Forelimb muscle (tissue), 1 donor: ENCODE measurements at places on chromosomes 11 and 22. TPM values are rescaled to one million over a fixed set of nuclear protein-coding genes. Genes with fewer than 3 reads are reported as not detected.

The APOA5 gene
- not detected for polyA plus RNA-seq

The APOBEC3C gene
- 3.4 TPM for polyA plus RNA-seq

The MS4A6E gene
- polyA plus RNA-seq, result not detected

The GRM5 gene
- not detected for polyA plus RNA-seq

The TTC38 gene
- polyA plus RNA-seq, result 18.2 TPM

The KRTAP5-9 gene
- not detected for polyA plus RNA-seq

The CABP4 gene
- 1.1 TPM for polyA plus RNA-seq

The OR51B5 gene
- 0.15 TPM for polyA plus RNA-seq

The LMNTD2 gene
- 0.52 TPM for polyA plus RNA-seq

The LMO2 gene
- 13.6 TPM for polyA plus RNA-seq

The TRPM5 gene
- 0.04 TPM for polyA plus RNA-seq

DNA sequence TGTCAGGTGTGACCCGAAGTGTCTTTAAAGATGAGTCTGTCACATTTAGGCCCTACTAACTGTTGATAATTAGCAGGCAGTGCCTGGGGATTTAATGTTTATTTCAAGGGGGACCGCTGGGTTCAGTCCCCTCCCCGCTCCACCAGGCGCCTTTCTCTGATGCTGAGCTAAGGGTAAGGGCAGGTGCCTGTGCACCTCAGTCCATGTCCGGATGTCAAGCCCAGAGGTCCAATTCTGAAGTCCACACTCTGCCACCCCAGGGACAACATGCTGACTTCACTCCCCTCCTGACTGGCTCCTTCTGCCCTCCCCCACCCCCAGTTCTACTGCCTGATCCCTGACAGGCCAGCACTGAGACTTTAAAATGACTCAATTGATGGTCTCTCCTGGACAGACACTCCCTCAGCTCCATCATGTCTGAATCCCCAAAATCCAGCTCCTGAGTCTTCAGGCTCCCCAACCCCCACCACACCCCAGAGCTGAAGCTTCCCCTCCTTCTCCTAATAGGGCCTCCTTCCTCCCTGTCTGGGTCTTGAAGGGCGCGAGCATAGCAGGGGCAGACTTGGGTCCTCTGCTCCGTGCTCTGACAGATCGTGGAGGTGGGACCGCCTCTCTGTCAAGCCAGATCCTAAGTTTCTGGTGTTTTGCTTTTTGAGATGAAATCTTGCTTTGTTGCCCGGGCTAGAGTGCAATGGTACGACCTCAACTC lies 49.8 kb upstream of the ANO1 start:
- no peak for DNase-seq

GRCh38 chr11:10017911-10018310 lies 276.1 kb downstream of the SBF2 start:
- DNase-seq, result no peak

DNA sequence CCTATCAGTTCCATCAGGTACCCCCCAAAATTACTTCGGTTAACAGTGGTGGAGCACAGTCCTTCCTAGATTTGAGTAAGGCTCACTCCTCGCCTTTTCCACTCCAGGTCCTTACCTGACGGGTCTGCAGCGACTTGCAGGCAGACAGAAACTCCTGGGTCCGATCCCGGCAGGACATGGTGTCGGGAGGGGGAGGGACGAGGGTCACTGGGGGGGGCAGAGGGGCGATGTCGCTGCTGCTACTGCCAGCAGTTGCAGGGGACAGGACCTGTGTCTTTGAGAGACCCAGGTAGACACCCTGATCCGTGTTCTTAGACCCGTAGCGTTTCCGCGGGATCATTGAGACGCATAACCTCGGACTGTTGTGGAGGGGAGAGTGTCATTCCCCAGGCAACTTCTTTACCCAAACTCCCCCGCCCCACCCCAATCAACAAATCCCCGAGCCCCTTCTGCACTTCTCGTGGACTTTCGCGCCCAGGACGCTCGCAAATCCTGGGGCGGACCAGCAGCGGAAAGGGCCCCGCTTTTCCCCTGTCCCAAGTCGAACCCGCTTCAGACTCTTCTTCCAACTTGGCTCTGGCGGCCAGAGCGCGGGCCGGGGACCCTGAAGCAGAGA lies 839 bp downstream of the STX5 start:
- DNase-seq, result no peak

DNA sequence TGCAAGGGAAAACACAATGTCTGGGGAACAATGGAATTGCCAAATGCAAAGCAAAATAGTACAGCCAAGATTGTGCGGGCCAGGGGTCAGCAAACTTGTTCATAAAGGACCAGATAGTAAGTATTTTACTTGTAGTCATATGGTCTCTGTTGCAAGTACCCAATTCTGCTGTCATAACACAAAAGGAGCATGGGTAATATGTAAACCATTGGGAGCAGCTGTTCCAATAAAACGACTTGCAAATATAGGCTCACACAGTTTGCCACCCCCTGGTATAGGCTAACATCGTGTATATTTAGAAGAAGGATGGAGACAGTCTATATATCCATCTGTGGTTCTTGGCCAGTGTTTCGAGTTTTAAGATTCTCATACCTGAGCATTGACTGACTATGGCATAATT lies 15.6 kb downstream of the SDHAF2 start:
- DNase-seq, result no peak

DNA sequence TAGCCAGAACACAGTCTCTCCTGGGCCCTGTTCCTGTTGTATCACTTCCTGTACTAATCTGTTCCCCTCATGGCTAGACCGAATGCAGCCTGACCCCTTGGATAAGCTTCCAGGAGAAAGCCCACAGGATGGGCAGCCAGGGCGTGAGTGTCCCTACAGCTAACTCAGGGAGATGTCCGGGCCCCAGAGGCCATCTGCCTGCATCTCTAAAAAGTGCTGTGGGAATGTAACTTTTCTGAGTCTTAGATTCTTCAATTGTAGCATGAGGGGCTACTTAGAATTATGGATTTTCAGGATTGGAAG lies 7.7 kb upstream of the MALAT1 start:
- DNase-seq, result no peak

- DNase-seq, result no peak
Observed at GRCh38 chr11:110032957-110033570, 60.1 kb upstream of the ZC3H12C start.

GRCh38 chr22:20423906-20424551 lies 13.6 kb downstream of the SCARF2 start:
- DNase-seq, result no peak

- DNase-seq, result no peak
Observed at GRCh38 chr11:44979543-44980399, 29.1 kb upstream of the TP53I11 start.

GRCh38 chr11:74570266-74571061 lies 21.9 kb upstream of the POLD3 start:
- no peak for DNase-seq

- no peak for DNase-seq
Observed at GRCh38 chr22:43293655-43294392, 49.3 kb downstream of the SCUBE1 start.

DNA sequence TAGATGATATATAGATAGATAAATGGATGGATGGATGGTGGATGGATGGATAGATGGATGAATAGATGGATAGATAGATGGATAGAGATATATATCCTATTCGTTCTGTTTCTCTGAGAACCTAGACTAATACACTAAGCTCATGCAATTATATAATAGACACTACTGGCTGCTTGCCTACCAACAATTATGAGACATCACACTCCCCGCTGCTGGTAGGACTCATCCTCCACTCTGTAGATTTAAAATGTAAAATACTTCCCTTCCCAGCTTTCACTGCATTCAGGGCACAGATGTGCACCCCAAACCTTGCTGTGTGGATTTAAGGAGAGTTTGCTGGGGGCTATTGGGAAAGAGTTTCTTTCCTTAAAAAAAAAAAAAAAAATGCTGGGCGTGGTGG lies 28.3 kb upstream of the RCN1 start:
- no peak for DNase-seq

DNA sequence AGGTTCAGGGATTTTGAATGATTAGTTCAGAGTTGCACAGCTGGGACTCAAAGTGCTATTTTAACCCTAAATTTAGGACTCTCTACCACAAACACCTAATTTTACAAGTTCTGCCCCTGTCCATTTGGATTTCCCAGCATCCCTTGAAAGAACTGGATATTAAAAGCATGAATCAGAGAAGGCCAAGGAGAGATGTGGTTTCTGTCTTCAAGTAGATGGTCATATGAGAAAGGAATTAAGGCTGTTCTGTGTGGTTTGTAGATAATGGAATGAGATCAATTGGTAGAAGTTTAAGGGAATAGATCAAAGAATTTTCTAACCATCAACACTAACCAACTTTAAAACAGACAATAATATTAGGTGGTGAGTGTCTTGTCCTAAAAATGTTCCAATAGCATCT lies 106.4 kb upstream of the TENM4 start:
- no peak for DNase-seq

DNA sequence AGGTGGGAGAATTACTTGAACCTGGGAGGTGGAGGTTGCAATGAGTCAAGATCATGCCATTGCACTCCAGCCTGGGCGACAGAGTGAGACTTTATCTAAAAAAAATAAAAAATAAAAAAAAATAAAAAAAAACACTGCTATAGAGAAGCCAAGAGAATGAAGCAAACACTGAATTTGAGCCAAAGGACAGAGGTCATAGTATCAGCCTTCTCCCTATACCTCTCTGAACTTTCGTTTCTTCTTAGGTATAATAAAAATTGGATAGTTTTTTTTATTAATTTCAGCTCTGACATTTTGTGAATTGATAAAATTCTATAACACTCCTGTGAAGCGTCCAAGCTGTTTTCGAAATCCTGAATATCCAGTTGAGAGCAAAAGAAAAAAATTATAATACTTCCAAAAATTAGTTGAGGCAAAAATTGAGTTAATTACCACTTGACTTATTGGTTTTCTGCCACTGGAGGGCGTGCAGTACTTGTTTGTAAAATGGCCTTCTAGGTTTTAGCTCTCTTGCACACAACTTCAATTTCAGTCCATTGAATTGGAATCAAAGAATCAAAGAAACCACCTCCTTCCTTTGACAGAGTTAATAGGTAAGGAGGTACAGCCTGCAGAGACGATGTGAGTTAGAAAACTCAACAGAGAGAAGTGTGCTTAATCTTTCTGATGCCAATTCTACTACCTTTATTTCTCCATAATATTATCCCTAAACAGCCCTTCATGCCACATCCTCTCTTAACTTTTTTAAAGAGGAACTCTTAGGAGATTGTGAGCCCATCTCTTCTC lies 143.2 kb downstream of the BBOX1 start:
- DNase-seq, result no peak

DNA sequence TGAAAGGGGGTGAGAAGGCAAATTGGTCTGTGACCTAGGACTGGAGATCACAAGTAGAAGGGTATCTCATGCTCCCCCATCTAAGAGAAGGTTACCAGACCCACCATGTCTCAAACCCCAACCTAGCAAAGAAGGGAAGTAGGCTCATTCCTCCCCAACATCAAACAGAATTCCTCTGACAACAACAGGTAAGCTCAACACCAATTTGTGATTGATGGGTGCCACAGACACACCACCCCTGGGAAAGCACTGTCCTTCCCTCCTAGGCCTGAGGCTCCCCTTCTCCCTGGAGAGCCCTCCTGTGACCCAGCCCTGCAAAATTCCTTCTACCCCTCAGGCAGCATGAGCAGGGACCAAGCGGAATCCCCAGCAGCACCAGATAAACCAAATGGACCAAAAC lies 154.3 kb downstream of the BUD13 start:
- DNase-seq, result no peak

DNA sequence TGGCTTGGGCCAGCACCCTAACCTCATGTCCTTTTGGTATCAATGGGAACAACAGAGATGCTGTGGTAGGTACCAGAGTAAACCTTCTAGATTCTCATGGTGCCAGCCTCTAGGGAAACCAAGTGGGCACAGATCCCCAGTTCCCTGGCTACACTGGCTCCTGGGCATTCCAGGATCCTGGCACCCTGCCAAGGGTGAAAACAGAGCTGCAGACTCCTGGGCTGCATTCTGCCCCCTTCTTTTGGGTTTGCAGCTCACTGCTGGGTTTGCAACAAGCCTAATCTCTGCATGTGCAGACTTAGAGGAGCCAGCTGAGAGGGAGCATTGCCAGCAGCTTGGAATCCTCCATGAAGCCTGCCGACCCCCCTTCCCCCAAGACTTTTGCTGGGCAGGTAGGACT lies 30.6 kb downstream of the PRDM11 start:
- no peak for DNase-seq

DNA sequence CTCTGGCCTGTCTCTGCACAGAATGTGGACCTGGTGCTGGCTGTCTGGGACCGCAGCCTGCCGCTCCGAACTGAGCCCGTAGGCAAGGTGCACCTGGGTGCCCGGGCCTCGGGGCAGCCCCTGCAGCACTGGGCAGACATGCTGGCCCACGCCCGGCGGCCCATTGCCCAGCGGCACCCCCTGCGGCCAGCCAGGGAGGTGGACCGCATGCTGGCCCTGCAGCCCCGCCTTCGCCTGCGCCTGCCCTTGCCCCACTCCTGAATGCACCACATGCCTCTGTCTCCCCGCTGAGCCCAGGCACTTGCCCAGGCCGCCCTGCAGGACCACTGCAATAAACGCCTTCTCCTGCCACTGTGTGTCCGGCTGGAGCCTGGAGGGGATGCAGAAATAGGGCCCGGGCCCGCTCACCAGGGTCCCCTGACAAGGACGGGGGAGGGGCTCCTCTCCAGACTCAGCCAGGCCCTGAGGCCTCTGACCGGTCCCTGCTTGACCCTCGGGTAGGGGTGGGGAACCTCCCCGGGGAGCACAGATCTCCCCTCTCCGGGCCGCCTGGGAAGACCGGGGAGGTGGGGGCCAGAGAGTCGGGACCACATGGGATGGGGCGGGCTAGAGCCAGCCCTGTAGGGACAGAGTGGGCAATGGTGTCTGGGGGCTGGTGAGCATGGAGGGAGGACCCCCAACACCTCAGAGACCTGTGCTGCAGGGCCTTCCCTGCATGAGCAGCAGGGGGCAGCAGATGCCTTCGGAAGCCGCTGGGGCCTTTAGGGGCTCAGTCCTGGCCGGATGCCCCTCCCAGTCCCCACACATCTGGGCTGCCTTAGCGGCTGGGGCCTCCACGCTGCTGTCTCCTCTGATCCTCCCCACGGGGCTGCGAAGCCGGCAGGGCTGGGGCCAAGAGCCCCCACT lies 1.4 kb upstream of the TNNI2 start:
- DNase-seq, result peak; percentile 51

DNA sequence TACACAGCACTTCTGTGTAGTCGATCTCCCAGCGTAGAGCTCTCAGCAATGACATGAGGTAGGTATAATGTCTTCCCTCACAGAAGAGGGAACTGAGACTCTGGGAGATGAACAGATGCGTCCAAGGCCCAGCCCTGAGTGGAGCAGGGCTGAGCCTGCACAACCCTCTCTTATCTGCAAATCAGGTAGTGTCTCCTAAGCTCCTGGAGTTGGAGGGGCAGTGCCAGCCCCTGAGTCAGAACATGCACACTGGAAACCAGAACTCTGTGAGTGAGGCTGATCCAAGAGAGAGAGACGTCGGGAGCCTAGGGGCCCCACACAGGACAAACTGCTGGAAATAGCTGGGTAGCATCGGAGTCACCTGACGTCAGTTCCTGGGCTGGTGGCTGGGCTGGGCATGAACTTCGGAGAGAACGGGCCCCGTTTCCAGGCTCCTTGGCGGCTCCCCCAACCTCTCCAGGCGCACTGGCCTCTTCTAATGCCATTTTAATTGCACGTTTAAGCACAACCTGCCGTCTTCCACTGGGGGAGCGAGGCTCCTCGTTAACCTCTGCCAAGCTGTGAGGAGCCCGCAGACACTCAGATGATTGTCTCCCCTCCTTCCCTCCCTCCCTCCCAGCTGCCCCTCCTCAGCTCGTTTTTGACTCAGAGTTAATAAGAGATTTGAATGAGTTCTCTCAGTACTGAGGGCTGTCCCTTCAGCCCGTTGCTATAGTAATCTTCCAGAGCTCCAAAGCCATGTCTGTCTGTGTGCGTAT lies 191.2 kb upstream of the TBCEL start:
- no peak for DNase-seq

- DNase-seq, result no peak
Observed at GRCh38 chr11:85953491-85954143, 98.4 kb downstream of the CCDC83 start.
